Activated naive CD8-positive, alpha-beta T cell treated with anti-CD3 and anti-CD28 coated beads, Interleukin-2, amount 50 U/mL, for 24 hours (primary cell): ENCODE measurements at places on chromosomes 6 and 20.

DNA sequence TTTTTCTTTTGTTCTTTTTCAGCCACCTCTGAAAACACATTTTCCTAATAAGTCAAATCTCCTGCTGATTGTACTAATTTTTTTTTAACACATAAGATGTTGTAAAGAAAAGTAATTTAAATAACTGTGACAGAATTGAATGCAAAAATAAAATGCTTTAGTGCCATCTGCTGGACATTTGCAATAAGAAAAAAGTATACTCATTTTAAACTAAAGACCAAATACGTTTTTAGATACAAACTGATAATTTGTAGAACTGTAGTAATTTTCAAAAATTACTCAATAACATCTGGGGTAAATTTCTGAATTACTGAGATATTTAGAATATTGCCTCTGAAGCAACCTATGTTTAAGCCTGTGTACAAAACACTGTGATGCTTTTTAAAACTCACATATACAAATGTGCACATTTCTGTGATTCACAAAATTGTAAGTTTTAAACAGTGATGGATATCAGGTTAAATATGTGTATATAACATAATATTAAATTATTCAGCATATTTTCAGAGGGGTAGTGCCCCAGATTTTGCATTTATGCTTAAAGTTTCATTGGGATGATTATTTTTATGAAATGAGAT lies 198.7 kb downstream of the RIMS1 start:
- no peak for DNase-seq

GRCh38 chr6:90197854-90198496 lies 98.7 kb downstream of the BACH2 start:
- DNase-seq: no peak

GRCh38 chr6:11705069-11705468 lies 73.5 kb downstream of the ADTRP start:
- no peak for DNase-seq

- no peak for DNase-seq
These were observed 53.3 kb upstream of the EPB41L1 start for GRCh38 chr20:36101192-36101591.

- no peak for DNase-seq
These were observed 949 bp upstream of the ATXN1 start for GRCh38 chr6:16762268-16762549.

- DNase-seq: no peak
These were observed 86.8 kb downstream of the CDC40 start for GRCh38 chr6:110266996-110267395.

DNA sequence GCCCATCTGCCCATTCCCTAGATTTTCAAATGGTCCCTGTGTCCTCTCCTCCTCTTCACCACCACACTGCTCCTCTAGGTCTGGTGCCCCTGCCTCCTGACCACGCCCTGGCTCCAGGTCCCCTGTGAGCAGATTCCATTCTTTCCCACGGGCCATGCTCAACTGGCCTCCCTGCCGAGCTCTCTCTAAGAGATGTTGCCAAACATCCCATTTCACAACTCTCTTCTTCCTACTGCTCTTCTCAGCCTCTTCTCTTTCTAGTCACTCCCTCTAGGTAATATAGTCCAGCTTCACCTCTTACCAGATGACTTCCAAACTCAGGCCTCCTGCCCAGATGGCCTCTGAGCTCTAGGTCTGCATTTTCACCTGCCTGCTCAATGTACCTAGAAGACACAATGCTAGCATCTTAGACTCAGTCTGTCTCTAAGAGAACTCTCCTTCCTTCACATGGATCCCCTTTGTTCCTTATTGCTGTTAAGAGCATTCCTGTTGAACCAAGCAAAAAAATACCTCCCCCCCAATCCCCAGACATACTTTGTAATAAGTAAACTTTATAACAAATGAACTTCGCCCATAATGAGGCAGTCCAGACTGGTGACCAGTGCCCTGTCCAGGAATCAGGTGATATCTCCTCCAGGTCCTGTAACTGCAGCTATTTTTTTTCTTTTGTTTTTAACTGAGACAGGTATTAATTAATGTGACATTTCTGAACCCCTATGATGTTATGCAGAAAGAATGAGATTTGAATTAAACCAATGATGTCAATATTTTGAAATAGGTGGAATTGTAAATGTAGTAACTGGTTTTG lies 79.0 kb downstream of the LYRM4 start:
- no peak for DNase-seq

DNA sequence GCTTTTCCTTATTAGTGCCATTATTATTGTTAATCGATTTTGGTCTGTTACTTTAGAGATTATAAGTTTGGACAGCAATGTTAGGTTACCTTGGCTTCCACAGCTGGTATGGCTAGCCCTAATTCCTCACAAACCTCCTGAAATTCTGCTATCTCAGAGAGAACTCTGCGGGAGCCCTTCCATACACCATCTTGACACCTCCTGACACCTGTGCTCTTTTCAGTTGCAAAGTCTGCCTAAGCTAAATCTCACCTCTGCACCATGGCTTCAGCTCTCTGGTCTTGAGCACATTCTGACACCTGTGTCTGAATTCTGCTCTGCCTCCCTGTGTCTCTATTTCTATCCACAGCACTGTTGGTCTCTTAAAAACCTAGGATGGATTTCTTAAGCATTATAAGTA lies 106.5 kb downstream of the DCDC2 start:
- DNase-seq: no peak

GRCh38 chr6:20366082-20366830 lies 35.4 kb upstream of the E2F3 start:
- DNase-seq: peak; percentile 14

DNA sequence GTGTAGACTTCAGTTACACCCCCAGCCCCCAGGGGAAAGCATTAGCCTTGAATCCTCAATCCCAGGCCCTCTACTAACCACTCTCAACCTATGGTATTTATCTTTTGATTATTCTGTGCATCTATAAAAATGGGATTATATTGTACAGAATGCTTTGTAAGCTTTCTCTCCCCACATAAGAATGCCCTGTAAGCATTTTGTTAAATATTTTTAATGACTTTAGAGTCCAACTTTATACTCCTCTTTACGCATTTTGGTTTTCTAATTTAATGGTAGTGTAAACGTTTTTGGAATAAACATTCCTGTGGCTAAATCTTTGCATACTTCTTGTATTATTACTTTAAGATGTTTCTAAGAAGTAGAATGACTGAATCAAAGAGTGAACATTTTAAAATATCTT lies 35.4 kb downstream of the FBXO9 start:
- DNase-seq: no peak

DNA sequence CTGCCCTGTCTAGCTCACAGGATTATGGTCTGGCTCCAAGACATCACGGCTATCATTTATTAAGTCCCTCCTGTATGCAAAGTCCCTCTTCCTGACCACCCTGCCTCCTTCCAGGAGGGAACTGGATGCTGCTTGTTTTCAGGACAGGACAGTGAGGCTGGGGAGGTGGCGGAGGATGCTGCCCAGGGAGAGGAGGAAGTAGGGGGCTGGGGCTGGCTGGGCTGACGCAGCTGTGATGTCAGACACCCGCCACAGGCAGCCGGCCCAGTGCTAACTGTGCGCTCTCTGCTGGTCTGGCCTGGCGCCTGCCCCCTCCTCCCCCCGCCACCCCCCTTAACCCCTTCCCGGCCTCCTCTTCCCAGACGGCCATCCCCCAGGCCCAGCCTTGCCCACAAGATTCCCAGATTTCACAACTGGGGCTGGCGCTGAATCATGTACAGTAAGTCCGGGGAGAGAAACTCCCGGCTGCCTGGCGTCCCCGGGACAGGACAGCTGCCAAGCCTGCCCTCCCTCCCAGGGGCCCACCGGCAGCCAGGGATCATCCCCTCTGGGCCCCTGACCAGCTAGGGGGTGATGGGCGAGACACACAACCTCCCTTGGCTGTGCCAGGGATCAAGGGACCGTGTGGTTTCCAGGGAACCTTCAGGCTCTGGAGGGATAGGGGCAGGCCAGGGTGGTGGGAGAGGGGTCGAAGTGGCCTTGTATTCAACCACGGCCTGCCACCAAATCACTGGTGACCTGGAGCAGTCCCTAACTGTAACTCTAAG lies 118.1 kb downstream of the CEBPB start:
- DNase-seq: no peak

DNA sequence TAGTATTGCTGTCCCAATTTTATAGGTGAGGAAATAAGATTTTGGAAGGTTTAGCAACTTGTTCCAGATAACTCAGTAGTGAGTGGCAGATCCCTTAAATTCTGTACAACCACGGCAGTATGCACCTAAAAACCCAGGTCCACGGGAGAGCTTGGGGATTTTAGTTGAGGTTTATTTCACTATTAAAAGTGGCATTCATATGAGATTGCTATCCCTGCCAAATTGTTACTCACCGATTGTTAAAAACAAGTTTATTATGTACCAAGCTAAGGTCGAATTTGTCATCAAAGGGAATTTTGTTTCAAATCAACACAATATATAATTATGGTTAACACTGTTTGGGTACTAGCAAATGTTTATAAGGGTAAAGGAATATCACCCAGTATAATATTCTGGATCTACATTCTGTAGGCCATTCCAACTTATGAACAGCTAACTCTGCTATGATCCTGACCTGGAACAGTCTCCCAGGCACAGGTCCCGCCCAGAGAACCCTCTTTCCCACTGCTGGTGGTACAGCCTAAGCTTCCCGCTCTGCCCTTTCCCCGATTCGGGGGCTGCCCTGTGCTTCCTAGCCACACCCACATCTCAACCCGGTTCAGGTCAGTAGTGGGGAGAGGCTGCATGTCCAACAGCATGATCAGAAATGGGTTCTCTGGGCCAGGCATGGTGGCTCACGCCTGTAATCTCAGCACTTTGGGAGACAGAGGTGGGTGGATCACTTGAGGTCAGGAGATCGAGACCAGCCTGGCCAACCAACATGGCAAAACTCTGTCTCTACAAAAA lies 24.9 kb downstream of the GPLD1 start:
- DNase-seq: no peak

GRCh38 chr6:75098709-75099108 lies 107.1 kb downstream of the COL12A1 start:
- no peak for DNase-seq

- DNase-seq: no peak
These were observed 285.4 kb downstream of the THBS2 start for GRCh38 chr6:168968228-168968627.

- DNase-seq: no peak
These were observed 25.2 kb downstream of the RIOK1 start for GRCh38 chr6:7414811-7415210.

DNA sequence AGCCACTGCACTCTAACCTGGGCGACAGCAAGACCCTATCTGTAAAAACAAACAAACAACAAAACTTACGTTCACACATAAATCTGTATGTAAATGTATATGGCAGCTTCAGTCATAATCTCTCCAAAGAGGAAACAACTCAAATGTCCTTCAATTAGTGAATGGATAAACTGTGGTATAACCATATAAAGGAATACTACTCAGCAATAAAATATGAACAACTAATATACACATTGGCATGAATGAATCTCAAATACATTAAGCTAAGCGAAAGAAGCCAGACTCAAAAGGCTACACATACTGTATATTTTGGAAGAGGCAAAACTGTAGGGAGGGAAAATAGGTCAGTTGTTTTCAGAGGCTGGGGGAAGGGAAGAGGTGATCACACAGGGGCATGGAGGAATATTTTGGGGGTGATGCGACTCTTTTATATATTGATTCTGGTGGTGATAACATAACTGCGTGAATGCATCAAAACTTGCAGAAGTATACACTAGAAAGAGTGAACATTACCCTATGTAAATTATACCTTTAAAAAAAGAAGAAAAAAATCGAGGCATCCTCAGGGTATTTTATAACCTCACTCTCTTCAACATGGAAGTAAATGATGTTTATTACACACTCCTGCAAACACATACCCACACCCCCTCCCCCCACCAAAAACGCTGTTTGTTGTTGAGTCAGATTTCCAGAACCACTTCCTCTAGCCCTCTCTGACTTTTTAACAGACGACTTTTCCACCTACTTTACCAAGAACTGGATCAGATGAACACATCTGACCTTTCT lies 115.2 kb upstream of the RNF24 start:
- DNase-seq: peak; percentile 75

- DNase-seq: no peak
These were observed 4.0 kb downstream of the HRH3 start for GRCh38 chr20:62215991-62216635.

- DNase-seq: no peak
These were observed 509.6 kb downstream of the PRKN start for GRCh38 chr6:162217811-162218493.

GRCh38 chr20:50488236-50488806 lies 21.9 kb upstream of the PTPN1 start:
- no peak for DNase-seq

GRCh38 chr6:29577544-29577943 lies 7.4 kb upstream of the OR2H2 start:
- DNase-seq: no peak

DNA sequence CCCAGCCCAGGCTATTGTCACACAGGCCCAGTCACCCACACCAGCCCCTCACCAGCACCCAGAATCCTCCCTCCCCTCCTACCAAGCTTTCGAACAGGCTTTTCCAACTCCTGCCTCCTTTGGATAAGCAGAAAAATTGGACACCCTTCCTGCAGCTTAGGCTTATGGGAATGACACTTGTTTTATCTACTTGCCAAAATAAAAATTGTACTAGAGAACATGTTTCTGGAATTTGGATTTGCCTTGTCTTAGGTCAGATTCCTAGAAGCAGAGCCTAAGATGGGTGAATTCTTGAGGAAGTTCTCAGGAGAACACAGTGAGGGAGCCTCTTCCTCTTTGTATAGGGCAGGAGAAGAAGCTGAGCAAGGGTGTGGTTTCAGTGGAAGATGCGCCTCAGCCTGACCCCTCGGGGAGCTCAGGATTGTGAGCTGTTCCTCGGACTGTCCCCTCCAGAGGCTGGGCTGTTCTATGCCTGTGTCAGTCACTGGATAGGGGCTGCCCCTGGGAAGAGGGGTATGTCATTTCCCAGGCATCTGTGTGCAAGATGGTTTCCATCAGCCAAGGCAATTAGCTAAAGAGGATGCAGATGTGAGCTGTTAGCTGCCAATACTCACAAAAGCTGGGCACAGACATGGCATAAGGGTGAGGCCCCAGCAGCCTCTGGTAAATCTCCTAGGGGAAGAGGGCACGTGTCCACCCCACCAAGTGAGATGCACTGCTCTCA lies 33.9 kb downstream of the ITPR3 start:
- no peak for DNase-seq

DNA sequence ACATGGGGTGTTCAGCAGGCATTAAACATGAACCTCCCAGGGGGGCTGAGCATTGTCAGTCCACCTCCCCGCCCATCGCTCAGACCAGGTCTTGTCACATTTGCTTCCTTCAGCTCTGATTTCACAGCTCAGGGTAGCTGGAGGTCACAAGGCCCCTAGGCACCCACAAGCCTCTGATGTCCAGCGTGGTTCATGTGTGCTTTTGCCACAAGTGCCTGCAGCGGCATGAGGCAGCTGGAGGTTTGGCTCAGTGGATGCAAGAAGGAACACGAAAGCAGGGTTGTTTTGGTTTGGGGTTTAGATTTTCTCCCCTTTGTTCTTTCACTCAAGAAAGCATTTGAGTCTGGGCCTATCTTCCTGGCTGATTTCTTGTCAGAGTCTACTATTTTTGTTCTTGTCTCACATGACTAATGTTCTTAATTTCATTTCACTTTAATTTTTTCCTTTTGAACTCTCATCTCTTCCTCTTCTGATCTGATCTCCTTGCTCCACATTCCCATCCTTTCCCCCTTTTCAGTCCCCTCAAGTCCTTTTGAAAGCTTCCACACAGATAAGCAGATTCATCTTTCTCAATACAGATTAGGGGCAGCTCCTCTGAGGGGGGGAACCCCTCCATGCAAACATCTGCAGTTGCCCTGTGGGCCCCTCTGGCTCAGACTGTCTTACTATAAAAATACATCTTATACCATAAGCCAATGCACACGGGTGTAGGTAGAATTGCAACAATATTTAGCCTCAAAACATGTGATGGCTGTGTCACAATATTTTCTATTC lies 68.1 kb upstream of the CEP85L start:
- peak; percentile 41 for DNase-seq
